ENCODE measurements at places on chromosomes 11 and 22. TPM values are rescaled to one million over a fixed set of nuclear protein-coding genes. Genes with fewer than 3 reads are reported as not detected.
A peak's percentile ranks its signal among the peaks of the same experiment; 100 is the strongest.

CASP5 gene
- not detected for polyA plus RNA-seq

APOBEC3H gene
- polyA plus RNA-seq = not detected

AGBL2 gene
- polyA plus RNA-seq = 0.42 TPM

MOGAT2 gene
- polyA plus RNA-seq = not detected

OR4D5 gene
- not detected for polyA plus RNA-seq

PANX3 gene
- not detected for polyA plus RNA-seq

GPR83 gene
- polyA plus RNA-seq = 0.09 TPM

APOL1 gene
- 3.0 TPM for polyA plus RNA-seq

RIMBP3C gene
- polyA plus RNA-seq = 0.38 TPM

SLC5A4 gene
- 0.42 TPM for polyA plus RNA-seq

PHOX2A gene
- not detected for polyA plus RNA-seq

FOLR2 gene
- 24.9 TPM for polyA plus RNA-seq

PLAAT3 gene
- polyA plus RNA-seq = 48.7 TPM

HBG1 gene
- 3.6 TPM for polyA plus RNA-seq

DNA sequence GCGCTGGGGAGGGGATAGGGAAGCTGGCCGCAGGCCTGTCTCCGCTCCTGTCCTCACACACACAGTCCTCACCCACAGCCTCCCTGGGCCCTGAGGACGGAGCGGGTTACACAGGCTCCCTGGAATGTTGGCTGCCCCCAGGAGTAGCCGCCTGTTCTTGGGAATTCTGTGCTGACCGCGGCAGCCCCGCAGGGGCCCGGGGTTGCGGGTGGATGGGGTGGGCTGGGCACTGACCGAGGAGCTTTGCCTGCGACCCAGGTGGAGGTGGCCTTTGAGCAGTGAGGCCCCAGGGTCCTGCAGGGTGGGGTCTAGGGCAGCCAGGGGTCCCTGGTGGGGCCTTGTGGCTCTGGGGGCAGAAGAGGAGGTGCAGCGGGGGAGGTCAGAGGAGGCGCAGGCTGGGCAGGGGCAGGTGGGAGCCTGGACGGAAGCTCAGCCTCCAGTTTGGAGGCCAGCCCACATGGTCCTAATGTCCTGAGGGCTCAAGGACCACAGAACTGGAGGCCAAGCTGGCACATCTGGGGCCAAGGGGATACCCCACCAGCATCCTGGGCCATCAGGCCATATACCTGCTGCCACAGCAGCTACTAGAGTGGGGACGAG is 6.6 kb upstream of the MRGPRG start:
- DNase-seq = no peak

GRCh38 chr11:128941110-128941509 is 1.6 kb downstream of the TP53AIP1 start:
- no peak for DNase-seq

- peak; percentile 77 for DNase-seq
These were observed 218.6 kb downstream of the NAV2 start for GRCh38 chr11:19931141-19931770.

DNA sequence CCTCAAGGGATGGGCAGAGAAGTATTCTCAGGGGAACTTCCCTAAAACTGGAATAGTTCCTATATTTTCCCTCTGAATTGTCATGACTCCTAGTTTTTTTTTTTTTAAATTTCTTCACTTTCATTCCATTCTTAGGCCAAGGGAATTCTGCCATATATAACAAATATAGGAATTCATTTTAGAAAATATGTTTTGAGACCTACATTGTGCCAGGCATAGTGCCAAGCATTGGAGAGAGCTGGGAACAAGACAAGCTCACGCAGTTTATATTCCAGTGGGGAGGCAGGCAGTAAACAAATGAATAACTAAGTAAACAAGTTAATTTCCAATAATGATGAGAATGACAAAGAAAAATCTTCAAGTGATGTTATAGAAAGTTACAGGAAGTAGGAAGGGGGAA is 2.6 kb upstream of the NPTXR start:
- no peak for DNase-seq

DNA sequence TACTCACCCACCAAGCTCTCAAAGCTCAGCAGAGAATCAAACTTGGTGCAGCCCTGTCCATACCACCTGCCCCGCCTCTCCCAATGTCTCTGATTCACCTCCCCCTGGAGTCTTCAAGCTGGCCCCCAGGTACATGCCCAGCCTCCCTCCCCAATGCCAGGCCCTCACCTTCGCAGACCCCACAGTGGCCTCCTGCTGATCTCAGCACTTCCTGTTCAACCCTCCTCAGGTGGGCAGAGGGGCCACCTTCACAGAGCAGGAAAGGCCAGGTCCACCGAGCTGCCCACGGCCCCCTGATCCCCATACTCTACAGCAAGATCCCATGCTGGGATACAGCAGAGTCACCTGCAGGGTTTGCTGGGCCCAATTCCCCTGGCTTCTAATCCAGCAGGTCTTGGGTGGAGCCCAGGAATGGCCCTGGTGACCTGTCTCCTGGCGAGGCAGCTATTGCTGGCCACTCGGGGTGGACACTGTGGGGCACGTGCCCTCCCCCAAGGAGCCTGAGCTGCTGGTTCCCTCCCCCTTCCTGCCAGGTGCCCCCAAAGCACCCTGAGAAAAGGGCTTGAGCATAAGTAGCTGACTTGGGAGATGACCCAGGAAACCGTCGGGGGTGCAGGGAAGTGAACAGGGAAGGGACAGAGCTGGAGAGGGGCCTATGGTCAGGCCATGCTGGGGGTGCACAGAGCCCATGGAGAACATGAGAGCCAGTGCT is 150.7 kb downstream of the BRD1 start:
- no peak for DNase-seq

DNA sequence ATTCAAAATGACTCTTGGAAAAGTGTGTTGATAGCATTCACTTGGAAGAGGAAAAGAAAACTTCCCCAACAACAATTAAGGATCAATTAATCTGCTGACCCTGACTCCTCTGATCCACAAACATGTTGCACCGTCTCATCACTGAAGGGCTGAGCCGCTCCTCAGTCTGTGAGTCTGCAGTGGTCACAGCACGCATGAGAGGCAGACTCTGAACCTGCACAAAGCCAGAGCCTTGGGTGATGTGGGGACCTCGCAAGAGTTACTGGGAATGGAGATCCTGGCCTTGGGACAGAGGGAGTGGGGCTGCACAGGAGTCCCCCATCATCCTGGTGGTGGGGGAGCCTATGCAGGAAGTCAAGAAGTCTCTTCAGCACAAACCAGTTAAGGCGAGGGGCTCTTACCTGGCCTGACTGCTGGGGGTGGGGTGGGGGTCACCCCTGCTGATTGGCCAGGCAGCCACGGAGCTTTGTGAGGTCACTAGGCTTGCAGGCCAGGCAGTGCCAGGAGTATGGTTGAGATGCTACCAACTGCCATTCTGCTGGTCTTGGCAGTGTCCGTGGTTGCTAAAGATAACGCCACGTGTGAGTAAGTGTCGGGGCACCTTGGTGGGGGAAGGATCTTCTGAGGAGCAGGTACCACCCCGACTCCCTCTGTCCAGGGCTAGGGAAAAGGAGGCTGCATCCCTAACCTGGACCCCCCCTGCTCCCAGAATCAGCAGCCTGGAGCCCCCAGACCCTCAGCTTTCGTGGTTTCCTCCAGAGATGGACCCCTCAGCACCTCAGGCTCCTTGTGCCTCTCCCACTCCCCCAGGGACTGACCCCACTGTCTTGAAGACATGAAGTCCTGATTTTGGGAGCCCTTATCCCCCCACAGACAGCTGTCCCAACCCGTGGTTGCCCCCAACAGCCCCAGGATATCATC is at the start of gene ACR:
Gene ACR (plus strand): TSS at position 477 of the 921 bp plus-strand sequence. CDS start 32 bp downstream, at position 509.
- DNase-seq = no peak

- DNase-seq = no peak
These were observed 191.9 kb downstream of the EFCAB6 start for GRCh38 chr22:43620197-43620596.

DNA sequence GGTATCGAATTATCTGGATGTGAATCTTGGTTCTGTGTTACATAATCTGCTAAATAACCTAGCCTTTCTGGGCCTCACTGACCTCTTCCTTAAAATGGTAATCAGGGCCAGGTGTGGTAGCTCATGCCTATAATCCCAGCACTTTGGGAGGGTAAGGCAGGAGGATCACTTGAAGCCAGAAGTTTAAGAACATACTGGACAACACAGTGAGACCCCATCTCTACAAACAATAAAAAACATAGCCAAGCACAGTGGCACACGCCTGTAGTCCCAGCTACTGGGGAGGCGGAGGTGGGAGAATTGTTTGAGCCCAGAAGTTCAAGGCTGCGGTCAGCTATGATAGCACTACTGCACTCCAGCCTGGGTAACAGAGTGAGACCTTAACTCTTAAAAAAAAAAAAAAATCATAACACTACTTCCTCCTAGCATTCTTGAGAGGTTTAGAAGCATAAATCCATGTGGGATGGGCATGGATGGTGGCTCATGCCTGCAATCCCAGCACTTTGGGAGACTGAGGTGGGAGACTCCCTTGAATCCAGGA is 72.5 kb downstream of the C11orf65 start:
- DNase-seq = no peak

DNA sequence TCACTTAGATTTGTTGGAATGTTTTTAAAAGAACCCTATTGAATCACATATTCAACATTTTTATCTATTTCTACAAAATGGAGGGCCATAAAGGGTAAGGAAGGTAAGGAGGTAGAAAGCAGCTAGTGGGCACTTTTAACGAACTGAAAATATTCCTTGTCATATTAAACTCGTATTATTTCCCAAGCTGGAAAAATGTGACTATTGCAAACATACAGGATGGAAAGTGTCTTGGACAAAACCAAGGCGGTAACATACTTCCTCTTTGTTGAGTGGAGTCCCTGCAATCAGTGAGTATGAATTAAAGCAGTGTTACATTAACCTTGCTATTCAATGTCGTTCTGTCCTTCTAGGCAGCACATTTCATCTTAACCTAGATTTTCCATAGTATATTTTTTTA is 165.6 kb downstream of the RCN1 start:
- no peak for DNase-seq

GRCh38 chr22:24389680-24390079 is 37.7 kb upstream of the ADORA2A start:
- DNase-seq = no peak

DNA sequence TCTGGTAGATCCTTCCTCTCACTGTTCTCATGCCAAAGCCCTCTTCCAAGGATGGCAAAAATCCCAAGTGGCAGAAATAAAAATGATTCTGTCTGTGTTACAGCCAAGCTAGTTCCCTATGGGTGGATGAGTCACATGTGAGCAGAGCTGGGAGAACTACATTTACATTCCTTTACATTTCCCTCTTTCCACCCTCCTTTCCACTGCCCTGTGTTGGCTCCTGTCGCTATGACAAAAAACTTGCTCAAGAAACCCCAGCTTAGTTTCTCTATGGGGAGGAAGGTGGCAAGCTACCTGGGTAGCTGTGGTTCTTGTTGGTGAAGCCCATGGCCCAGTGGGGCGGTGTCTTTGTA is 10.2 kb upstream of the DDB2 start:
- DNase-seq = no peak

DNA sequence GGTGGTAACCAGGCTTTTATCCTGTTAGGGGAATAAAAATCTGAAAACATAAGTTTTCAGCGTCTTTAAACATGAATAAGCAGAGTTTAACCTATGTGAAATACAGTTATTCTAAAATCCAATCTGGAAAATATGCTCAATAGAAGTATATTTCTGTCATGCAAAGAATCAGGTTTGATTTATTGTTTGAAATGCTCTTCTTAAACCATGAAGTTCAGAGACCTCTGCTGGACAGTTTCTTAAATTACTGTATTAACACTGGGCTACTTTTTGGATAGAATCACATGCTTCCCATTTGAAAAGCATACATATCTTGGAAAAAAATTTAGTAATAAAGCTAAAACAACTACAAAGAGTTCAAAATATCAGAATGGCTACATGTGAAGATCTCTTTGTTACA is 25.4 kb downstream of the APIP start:
- peak; percentile 11 for DNase-seq

GRCh38 chr11:127607487-127608085 is 607.0 kb upstream of the KIRREL3 start:
- no peak for DNase-seq

DNA sequence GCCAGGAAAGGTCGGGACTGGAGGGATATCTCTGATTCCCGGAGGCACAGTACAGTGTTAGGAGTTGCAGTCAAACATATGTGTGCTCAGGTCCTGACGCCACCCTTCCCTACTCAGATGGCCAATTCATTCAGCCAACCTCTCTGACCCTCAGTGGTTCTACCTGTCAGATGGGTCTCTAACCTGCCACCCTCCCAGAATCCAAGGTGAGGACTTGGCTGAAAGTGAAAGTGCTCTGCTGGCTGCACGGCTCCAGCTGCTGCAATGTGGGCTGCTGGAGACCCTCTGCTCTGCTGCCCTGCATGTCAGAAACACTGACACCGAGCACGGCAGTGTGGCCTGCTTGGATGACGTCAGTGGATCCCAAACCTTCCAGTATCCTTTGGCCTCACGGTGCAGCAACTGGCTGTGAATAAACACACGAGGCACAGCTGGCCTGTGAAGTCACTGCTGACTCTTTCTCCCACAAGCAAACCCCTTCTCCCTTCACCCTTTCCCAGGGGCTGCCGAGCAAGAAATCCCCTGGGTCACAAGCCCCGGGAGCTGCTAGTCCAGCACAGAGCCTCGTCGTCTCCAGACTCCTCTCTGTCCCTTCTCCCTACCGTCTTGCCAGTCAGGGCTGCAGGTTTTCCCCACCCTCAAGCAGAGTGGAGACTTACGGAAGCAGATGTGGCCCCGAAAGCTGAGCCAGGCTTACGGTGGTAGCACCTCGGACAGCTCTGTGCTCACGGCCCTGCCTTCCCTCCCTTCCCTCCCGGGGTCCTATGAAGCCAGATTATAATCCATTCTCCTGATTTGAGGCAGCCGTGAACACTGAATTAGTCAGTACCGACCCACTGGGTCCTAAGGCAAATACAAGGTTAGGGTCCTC is 24.3 kb downstream of the KIAA0930 start:
- DNase-seq = peak; percentile 46

DNA sequence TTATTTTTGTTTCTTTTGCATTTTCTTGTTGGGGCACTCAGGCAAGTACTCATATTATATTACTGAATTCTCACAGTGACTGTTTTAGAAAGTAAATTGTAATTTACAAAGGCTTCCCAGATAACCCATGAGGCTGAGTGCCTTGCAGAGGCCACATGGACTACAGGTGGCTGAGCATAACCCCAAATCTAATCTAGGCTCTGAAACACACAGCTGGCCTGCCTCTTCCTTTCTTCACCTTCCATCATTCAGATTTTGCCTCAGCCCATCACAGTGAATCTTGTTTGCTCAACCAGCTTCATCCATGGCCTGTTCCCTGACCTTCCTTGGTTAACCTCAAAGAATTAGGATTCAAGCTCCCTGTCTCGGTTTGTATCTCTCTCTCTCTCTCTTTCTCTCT is 78.5 kb upstream of the PRDM11 start:
- no peak for DNase-seq

- no peak for DNase-seq
These were observed 1085.9 kb downstream of the TBC1D22A start for GRCh38 chr22:47848184-47848920.

GRCh38 chr11:94525546-94526324 is 13.5 kb downstream of the C11orf97 start:
- DNase-seq = peak; percentile 47
